Anterior cingulate cortex (tissue), 58 donors: ENCODE measurements at places on chromosomes 3 and 15.

DNA sequence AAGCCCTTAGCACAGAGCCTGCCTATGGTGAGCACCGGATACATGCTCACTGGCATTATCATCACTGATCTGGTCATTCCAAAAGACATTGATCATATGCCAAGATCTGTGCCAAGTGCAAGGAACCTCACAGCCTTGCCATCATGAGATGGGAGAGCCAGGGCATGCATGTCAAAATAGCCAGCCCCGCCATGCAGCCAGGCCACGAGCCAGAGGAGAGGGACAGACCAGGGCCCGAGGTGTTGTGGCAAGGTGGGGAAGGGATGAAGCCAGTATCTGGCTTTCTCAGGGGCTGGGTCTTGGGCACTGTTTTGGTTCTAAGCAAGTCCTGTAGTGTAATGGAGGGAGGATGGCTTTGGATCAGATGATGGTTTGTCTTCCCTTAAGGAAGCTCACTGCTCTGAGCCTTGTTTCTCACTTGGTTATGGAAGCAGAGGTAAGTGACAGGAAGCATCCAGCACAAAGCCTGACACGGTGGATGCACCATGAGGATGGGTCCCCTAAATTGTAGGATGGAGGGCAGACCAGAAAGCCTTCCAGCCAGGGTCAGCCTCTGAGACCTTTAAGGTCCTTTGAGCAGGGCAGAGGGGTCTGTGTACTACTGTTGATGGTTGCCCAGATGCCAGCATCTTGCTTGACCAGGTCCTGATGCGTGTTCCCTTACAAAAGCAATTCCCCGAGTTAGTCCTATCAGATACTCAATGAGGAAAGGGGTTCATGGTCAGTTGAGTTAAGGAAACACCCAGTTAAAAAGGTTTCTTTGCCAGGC lies 247.7 kb upstream of the TLE3 start:
- DNase-seq: no peak

GRCh38 chr15:83300826-83301225 lies 16.4 kb upstream of the BNC1 start:
- DNase-seq: no peak

DNA sequence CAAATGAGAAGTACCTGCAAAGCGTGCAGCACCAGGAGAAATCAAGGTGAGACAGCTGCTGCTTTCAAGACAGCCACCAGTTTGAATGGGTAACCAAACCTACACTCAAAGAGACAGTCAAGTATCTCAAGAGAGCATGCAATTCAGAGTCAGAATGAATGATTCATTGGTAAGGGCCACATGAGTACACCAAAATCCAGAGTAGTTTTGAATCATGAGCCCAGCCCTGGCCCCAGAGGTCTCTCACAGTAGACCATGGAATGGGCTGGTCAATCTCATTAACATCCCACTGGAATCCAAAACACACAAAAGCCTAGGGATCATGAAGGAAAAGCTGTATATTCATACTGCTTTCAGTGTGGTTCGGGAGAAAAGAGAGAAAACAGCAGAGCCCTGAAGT lies 242.8 kb downstream of the TBL1XR1 start:
- no peak for DNase-seq

DNA sequence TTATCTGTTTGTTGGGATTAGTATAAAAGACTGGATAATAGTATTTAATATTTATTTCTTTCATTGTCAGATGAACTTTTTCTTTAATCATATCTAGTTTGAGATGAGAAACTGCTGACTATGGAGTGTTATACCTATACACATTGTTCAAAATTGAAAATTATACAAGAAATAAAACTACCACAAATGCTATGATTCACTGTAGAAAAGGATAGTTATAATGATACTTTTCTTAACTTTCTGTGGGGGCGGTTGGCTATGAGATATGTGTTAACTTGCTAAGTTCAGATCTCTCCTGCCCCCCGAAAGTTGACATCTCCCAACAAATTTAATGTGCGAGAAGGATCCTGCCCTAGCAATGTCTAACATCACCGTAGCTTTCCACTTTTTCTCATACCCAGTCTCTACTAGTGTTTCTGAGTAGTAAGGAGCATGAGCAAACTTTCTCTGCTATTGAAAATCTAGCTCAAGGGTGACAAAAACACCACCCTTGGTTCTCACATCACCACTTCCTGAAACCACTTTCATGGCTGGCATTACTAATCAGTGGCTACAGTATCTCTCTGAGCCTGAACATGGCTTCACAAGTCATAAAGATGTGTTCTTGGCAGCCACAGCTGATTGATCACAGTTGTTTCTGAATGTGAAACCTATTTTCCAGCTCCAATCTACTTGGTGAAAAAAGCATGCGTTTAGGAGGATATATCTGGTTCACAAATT lies 15.8 kb upstream of the SAMMSON start:
- DNase-seq: no peak

GRCh38 chr3:146953511-146953981 lies 348.4 kb upstream of the PLSCR5 start:
- DNase-seq: no peak

DNA sequence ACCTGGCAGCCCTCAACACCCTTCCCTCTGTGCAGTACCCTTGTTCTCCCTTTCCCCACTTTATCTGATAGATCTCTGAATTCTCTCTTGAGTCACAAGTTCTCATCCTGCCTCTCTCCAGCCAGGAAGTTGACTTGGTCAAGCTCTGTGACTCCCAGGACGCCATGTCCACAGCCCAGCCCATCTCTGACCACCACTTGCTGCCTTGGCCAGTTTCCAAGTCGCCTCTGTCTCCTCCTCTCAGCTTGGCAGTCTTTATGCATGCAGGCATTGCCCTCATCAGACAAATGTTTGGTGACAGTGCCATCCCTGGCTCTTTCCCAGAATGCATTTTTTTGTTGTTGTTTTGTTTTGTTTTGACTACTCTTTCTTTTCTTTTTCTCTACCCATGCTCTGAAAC lies 25.7 kb downstream of the ZNF35 start:
- DNase-seq: no peak

- no peak for DNase-seq
Observed at GRCh38 chr3:160618363-160618762, 53.0 kb upstream of the KPNA4 start.

DNA sequence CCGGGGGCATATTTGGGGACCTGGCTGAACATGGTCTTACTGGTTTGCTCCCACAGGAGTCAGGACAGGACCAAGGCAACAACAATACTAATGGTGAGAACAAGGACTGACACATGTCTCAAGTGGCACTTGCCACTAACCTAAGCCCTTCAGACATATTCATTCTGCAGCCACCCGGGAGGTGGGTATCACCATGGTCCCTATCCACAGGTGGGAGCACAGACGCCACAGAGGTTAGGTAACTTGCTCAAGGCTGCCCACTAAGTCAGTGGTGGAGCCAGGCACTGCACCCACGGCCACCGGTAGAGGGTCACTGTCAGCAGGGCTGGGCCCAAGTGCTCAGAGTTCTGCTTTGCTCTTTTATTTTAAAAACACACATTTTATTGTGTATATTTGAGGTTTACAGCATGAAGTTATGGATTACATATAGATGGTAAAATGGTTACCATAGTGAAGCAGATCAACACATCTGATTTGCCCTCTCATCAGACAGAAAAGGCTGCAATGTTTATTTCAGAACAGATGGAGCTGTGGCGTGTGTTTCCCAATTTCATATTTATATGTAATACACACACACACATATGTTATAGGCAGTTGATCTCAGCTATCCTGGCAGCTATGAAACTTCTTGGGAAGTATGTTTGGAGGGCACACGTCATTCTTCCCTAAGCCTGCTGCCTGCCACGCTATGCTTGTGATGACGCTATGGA lies 30.0 kb upstream of the SLC41A3 start:
- DNase-seq: no peak

GRCh38 chr3:86930831-86931230 lies 60.1 kb downstream of the VGLL3 start:
- DNase-seq: no peak

- DNase-seq: no peak
Observed at GRCh38 chr15:78321041-78321570, 19.0 kb upstream of the CRABP1 start.

DNA sequence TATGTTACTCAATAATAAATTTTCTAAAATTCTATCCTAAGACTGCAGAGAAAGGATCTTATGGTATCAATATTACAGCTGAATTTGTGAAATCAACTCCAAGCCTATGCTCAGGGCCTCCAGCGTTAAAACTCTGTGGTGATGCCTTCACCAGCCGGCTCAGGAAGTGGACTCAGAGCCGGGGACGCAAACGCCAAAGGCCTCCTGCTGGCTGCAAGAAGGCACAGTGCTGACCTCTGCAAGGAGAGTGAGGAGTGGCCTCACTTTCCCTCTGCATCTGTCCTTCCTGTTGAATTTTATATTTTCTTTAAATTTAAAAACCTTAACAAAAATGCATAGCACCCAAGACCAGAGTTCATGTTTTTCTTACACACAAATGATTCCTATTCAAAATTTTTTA lies 48.5 kb downstream of the HERC2 start:
- no peak for DNase-seq

- DNase-seq: no peak
Observed at GRCh38 chr15:70802629-70803028, 39.3 kb upstream of the UACA start.

GRCh38 chr15:63891768-63892133 lies 58.0 kb upstream of the HERC1 start:
- DNase-seq: no peak

DNA sequence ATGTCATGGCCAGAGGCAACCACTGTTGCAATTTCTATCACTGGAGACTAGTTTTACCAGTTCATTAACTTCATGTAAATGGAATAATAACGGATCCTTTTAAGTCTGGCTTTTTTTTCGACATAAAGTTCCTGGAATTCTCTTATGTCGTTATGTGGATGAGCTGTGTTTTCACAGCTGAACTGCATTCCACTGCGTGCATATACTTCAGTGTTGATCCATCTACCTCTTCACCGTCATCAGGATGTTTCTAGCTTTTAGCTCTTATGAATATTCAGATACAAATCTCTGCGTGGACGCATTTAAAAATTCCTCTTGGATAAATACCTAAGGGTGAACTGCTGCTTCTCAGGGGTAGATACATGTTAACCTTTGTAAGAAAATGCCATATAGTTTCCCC lies 15.6 kb upstream of the CYFIP1 start:
- DNase-seq: no peak

DNA sequence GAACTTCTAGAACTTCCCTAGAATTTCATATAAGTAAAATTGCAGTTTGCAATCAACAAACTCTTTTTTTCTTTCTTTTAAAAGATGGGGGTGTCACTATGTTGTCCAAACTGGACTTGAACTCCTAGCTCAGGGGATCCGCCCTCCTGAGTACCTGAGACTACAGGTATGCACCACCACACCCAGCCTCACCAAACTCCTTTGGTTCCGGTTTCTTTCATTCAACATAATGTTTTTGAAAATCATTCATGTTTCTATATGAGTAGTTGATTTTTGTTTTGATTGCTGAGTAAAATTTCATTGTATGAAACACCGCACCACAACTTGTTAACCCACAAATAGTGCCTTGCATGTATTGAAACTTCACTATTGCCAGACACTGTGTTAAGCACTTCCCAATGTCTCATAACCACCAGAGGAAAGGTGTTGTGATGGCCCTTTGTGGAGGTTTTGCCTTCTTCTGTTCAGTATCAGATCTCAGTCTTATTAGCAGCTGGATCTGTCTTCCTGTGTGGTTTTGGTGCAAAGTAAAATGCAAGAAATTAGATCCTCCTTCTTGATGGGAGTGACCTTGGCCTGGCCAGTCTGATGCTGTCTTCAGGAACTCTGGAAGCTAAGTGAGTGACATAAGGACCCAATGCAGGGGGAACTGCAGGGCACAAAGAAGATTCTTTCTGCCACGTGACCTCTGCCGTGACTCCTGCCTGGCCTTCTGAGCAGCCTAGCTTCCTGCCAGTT lies 78.8 kb upstream of the UBE2E1 start:
- no peak for DNase-seq

DNA sequence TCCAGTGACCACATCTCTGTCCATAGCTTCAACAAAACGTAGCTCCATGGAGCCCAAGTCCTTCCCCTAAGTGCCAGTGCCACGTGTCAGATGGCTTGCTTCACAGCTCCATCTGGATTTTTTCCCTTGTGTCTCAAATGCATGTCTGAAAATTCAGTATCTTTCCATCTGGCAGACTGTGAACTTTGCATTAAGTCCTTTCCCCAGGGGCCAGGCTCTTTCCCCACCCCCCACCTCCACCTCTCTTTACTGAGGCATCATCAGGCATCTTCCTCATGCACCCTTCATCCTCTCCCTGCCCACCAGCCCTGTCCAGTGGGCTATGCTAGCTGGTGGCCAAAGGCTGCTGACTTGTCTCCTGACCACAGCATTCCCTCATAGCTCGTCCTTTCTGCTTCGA lies 53.7 kb downstream of the PDIA5 start:
- DNase-seq: no peak

DNA sequence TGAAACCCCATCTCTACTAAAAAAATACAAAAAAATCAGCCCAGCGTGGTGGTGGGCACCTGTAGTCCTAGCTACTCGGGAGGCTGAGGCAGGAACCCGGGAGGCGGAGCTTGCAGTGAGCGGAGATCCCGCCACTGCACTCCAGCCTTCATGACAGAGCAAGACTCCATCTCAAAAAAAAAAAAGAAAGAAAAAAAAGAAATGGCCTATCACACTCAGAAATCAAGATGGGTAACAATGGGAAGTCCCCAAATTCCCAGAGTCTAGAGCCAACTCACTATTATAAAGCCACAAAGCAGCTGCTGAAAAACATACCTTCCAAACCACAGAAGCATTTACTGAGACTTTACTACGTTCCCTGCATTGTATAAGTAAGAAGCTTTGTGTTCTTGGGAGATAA lies 7.5 kb downstream of the HDGFL3 start:
- DNase-seq: no peak
